Activated CD4-positive, alpha-beta T cell treated with anti-CD3 and anti-CD28 coated beads for 36 hours (primary cell): ENCODE measurements at places on chromosomes 7 and 10. TPM values are rescaled to one million over a fixed set of nuclear protein-coding genes. Genes with fewer than 3 reads are reported as not detected.

Gene PNLIPRP3
- not detected for total RNA-seq

Gene TMEM273
- 26.5 TPM for total RNA-seq

Gene GJD4
- not detected for total RNA-seq

Gene HOXA3
- not detected for total RNA-seq

Gene OR2A42
- not detected for total RNA-seq

Gene ADAM12
- total RNA-seq: 1.7 TPM

Gene VAX1
- total RNA-seq: not detected

DNA sequence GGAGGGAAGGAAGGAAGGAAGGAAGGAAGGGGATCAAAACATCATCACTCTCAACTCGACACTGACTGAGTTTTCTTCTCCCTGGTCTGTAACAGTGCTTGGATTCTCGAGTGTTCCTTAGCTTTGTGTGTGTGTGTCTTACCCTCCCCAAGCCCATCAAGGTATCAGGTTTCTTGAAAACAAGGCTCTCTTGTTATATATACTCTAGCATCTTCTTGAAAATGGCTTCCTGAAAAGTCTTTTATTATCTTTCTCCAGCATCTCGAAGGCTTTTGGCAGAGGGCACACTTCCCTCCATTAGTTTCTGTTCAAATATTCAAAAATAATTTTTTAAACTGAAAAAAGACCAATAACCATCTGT, 13.4 kb downstream of the SERPINE1 start:
- no peaks in the 10 kb centered on the region for H3K36me3 ChIP-seq
- no peak for DNase-seq
- peak overlapping the region; percentile 42 for H3K27ac ChIP-seq
- H3K27me3 ChIP-seq: peaks cover 14% of the 10 kb centered on the region
- H3K4me1 ChIP-seq: peaks cover 47% of the 10 kb centered on the region

GRCh38 chr7:4745971-4746919, 29.2 kb upstream of the AP5Z1 start:
- no peaks in the 10 kb centered on the region for H3K27me3 ChIP-seq
- peaks cover 48% of the 10 kb centered on the region for H3K36me3 ChIP-seq
- H3K27ac ChIP-seq: peak overlapping the region; percentile 91

GRCh38 chr7:28761505-28761904, 196.6 kb downstream of the TRIL start:
- DNase-seq: no peak
- peaks cover 4% of the 10 kb centered on the region for H3K27me3 ChIP-seq
- H3K27ac ChIP-seq: no peak overlapping the region
- no peaks in the 10 kb centered on the region for H3K4me1 ChIP-seq
- H3K36me3 ChIP-seq: no peaks in the 10 kb centered on the region

GRCh38 chr10:119658274-119658673, 7.1 kb downstream of the BAG3 start:
- H3K27me3 ChIP-seq: no peaks in the 10 kb centered on the region
- H3K4me1 ChIP-seq: peaks cover 80% of the 10 kb centered on the region
- H3K4me3 ChIP-seq: no peak overlapping the region

DNA sequence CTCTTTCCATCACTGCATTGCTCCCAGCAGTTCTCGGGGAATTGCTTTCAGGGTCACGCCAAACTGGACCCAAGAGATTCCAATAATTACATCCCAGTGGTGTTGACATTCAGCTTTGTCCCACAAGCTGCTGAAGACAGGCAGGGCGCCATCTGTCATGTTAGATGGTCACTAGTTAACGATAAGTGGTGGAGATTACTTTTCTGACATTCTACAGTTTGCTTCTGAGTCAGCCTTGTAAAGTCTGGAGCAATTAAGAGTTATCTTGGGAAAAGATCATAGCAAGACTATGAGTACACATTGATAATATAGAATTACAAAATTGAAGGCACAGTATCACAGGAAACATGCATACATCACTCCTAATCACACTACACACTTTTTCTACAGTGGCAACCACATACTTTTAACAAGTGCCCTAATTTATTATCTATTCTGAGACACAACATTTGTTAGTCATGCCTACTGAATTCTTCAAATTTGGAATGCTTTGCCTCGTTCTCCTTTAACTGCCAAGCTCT, 41.9 kb downstream of the SEMA3C start:
- H3K36me3 ChIP-seq: no peaks in the 10 kb centered on the region
- no peaks in the 10 kb centered on the region for H3K27me3 ChIP-seq
- no peak for DNase-seq
- H3K27ac ChIP-seq: no peak overlapping the region
- H3K4me3 ChIP-seq: no peak overlapping the region

- no peaks in the 10 kb centered on the region for H3K27me3 ChIP-seq
- H3K4me1 ChIP-seq: no peaks in the 10 kb centered on the region
- no peak overlapping the region for H3K27ac ChIP-seq
- DNase-seq: no peak
- H3K36me3 ChIP-seq: no peaks in the 10 kb centered on the region
Measured at GRCh38 chr7:80781146-80781545, 137.7 kb downstream of the SEMA3C start.

DNA sequence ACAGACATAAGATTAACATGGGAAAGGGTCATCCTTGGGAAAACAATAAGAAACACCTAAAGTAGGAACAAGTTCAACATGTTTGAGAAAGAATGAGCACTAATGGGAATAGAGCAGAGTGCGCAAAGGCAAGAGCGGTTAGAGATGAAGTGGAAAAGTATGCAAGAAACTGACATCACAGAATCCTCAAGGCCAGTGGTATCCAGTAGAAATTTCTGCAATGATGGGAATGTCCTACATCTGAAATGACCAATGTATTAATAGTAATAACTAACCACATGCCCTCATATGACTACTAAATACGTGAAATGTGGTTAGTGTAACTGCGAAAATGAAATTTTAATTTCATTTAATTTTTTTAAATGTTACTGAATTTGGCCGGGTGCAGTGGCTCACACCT, 54.8 kb downstream of the TFEC start:
- DNase-seq: no peak
- H3K27me3 ChIP-seq: peaks cover 2% of the 10 kb centered on the region
- H3K4me1 ChIP-seq: no peaks in the 10 kb centered on the region
- no peaks in the 10 kb centered on the region for H3K36me3 ChIP-seq

DNA sequence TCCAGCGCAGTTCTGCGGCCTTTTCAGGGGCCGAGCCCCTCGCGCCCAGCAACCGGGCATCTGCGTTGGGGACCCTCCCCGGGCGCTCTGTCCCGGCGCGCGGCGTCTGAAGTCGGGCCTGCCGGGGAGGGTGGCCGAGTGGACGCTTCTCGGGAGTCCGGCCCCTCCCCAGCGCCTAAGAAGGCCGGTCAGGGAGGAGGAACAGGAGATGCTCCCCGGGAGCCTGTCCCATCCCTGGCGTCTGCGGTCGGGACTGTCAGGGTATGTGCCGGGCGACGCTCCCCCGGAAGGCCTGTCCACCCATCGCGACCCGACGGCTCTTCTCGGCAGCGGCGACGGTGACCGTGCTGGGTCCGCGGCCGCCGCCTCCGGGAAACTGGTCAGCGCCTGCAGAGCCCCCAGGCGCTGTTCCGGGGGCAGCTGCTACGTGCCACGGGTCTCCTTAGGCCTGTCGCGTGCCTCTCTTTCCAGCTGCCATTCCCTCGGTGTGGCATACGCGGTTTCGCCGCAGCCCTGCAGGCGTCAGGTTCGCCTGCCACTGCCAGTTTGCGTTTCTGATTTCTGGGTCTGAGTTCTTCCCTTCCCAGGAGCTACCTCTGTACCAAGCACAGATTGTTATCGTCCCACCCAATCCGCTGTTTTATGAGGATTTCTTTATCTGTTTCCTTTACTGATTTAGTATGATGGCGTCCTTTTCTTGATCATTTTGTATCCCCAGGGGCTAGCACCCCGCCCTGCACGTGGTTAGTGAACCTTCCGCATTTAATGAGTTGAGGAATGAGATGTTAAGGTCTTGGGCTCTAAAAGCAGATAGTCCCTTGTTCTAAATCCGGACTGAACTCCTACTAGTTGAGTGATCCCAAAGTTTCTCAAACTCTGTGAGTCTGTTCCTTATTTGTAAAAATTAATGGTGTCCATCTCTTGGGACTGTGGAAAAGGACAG, 782 bp downstream of the IFIT5 start:
- H3K27ac ChIP-seq: peak overlapping the region; percentile 98
- H3K36me3 ChIP-seq: peaks cover 32% of the 10 kb centered on the region
- H3K4me3 ChIP-seq: peak overlapping the region; percentile 81
- H3K27me3 ChIP-seq: no peaks in the 10 kb centered on the region

- H3K4me3 ChIP-seq: no peak overlapping the region
- H3K36me3 ChIP-seq: peaks cover 9% of the 10 kb centered on the region
- no peaks in the 10 kb centered on the region for H3K27me3 ChIP-seq
- no peak for DNase-seq
- peaks cover 89% of the 10 kb centered on the region for H3K4me1 ChIP-seq
Measured at GRCh38 chr10:22686347-22686746, 28.0 kb downstream of the PIP4K2A start.

- H3K27me3 ChIP-seq: no peaks in the 10 kb centered on the region
- H3K36me3 ChIP-seq: no peaks in the 10 kb centered on the region
- H3K4me1 ChIP-seq: peaks cover 3% of the 10 kb centered on the region
- peak overlapping the region; percentile 62 for H3K4me3 ChIP-seq
- peak overlapping the region; percentile 71 for H3K27ac ChIP-seq
Measured at GRCh38 chr10:132387764-132388210, 9.2 kb upstream of the PWWP2B start.

- no peak overlapping the region for H3K4me3 ChIP-seq
- H3K36me3 ChIP-seq: no peaks in the 10 kb centered on the region
- no peak overlapping the region for H3K27ac ChIP-seq
- H3K4me1 ChIP-seq: no peaks in the 10 kb centered on the region
- no peaks in the 10 kb centered on the region for H3K27me3 ChIP-seq
Measured at GRCh38 chr7:85714951-85715350, 528.1 kb upstream of the SEMA3D start.

DNA sequence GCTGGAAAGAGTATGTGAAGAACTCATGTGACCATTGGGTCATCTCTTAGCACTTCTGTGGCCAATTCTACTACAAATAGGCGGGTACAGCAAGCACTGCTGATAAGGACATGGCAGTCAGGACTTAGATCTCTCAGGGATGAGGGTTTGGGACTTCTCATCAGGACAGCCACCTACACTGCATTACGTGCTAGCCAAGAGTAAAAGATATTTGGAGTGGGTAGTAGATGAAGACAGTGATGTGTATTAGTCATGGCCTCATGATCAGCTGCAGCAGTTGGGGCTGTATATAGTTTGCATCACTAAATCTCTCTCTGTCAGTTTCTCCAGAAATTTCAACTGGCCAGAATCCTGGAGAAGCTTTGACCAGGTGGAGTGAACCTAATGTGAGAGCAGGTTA, 9.2 kb downstream of the TAS2R60 start:
- H3K27me3 ChIP-seq: no peaks in the 10 kb centered on the region
- no peak for DNase-seq
- no peaks in the 10 kb centered on the region for H3K36me3 ChIP-seq

DNA sequence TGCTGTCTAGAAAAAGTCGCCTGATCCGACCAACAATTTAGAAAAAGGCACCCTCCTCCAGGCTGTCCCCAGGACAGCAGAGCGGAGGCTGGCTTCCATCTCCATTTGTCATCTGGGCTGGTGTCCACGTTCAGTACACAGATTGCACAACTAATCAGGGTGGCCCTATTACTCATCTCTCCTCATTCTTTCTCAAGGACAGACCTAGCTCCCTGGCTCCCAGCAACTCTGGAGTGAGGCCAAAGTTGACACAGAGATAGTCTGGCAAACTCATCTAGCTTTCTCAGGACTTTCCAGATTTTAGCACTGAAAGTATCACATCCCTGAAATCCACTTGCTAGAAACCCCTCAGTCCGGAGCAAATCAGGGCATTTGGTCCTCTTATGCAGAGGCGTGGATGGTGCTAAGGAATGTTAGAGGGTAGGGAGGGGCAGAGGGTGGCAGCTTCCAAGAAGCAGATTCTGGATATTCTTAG, 75.1 kb downstream of the DNAH11 start:
- H3K27me3 ChIP-seq: peaks cover 5% of the 10 kb centered on the region
- H3K4me1 ChIP-seq: no peaks in the 10 kb centered on the region
- H3K4me3 ChIP-seq: no peak overlapping the region
- no peaks in the 10 kb centered on the region for H3K36me3 ChIP-seq
- no peak overlapping the region for H3K27ac ChIP-seq
- no peak for DNase-seq

DNA sequence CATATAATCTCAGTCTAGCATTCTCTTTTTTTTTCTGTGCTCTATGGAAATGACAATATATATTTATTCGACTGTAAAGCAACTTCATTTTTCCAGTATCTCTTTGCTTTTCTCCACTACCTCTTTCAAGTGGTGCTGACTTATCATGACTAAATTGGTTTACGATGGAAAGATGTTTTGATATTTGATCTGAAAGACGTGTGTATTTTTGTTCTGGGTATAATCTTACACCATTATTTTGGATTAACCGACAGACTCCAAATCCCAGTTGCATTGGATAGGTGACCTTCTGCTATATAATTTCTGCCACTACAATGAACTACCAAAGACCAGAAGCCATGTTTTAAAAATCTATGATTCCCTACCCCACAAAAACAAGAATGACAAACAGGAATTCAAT, 380.5 kb upstream of the NFE2L3 start:
- no peak overlapping the region for H3K27ac ChIP-seq
- H3K4me3 ChIP-seq: no peak overlapping the region
- H3K36me3 ChIP-seq: no peaks in the 10 kb centered on the region
- peaks cover 5% of the 10 kb centered on the region for H3K27me3 ChIP-seq

- DNase-seq: no peak
- peak overlapping the region; percentile 22 for H3K4me3 ChIP-seq
- H3K27me3 ChIP-seq: peaks cover 8% of the 10 kb centered on the region
- no peaks in the 10 kb centered on the region for H3K36me3 ChIP-seq
- H3K27ac ChIP-seq: no peak overlapping the region
- no peaks in the 10 kb centered on the region for H3K4me1 ChIP-seq
Measured at GRCh38 chr7:956031-956430, 1.6 kb upstream of the ADAP1 start.

- peaks cover 15% of the 10 kb centered on the region for H3K27me3 ChIP-seq
- H3K4me3 ChIP-seq: no peak overlapping the region
- no peaks in the 10 kb centered on the region for H3K36me3 ChIP-seq
- no peak overlapping the region for H3K27ac ChIP-seq
Measured at GRCh38 chr10:10532826-10533225, 484.8 kb upstream of the CELF2 start.

- DNase-seq: no peak
- H3K4me3 ChIP-seq: no peak overlapping the region
- peaks cover 20% of the 10 kb centered on the region for H3K27me3 ChIP-seq
- H3K4me1 ChIP-seq: no peaks in the 10 kb centered on the region
- H3K36me3 ChIP-seq: no peaks in the 10 kb centered on the region
- no peak overlapping the region for H3K27ac ChIP-seq
Measured at GRCh38 chr7:129773871-129774270, 162.4 kb downstream of the NRF1 start.

DNA sequence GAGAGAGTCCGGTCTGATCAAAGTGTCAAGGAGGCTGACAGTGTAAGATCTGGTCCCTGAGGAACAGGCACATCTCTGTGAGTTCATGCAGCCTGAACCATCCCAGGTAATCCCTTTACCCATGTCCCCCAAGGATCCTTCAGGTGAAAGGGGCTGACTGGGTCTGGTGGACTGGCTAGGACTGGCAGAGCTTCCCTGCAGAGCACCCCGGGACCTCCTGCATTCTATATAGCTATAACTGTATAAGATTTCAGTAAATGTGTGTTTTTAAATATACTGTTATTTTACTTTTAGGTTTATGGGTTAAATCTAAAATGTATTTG, 246.8 kb downstream of the ELMO1 start:
- H3K36me3 ChIP-seq: peaks cover 42% of the 10 kb centered on the region
- peaks cover 11% of the 10 kb centered on the region for H3K4me1 ChIP-seq
- no peak overlapping the region for H3K4me3 ChIP-seq
- no peak for DNase-seq
- no peak overlapping the region for H3K27ac ChIP-seq

GRCh38 chr7:79590916-79591623, 137.6 kb upstream of the MAGI2 start:
- no peak overlapping the region for H3K4me3 ChIP-seq
- DNase-seq: no peak
- H3K27me3 ChIP-seq: no peaks in the 10 kb centered on the region
- no peaks in the 10 kb centered on the region for H3K36me3 ChIP-seq
- no peak overlapping the region for H3K27ac ChIP-seq
